ENCODE measurements at places on chromosomes 6 and 20.
A peak's percentile ranks its signal among the peaks of the same experiment; 100 is the strongest.

GRCh38 chr6:155333414-155333813 lies 19.1 kb upstream of the TFB1M start:
- no peak for DNase-seq

DNA sequence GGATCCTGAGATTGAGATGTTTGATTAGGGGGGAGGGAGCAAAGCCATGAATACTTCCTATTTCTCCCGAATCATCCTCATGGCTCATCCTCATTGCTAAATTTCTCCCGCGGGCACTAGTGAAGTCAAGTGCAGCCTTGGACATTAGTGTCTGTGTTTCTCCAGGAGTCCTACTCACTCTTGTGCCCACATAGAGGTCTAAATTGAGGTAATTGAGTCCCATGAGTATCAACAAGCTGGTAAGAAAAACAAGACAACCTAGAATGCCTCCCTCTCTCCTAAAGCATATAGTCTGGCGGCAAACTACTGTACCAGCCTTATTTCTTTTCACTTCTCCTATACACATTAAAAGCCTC lies 420 bp downstream of the CENPQ start:
- no peak for DNase-seq

DNA sequence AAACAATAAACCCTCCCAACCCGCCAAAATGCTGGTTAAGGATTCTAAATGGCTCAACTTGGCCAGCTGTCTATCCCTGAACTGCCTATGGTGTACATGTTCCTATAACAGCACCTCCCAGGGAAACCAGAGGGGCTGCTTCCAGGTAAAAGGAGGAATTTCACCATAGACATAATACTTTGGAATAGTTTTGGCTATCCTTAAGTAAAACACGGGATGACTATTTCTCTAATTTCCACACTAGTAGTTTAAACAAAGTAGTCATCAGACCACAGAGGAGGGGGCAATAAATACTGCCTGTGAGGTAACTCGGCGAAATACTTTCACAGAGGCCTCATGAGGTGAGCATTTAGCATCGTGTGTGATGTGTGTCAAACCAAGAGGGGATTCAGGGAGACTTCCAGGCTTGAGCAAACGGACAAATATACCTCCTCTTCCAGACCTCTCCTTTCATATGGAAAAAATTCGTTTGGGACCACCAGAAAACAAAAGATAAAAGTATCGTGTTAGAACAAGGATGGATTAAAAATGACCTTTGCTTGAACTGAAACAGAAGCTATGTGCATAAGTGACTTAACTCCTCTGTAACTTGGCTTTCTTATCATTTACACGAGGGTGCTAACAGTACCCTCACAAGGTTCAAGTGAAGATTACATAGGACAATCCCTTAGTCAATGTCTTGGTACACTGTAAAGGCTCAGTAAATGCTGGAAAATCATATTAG lies 1.0 kb upstream of the XRN2 start:
- peak; percentile 59 for DNase-seq

GRCh38 chr6:34657307-34657978 lies 39.1 kb downstream of the ILRUN start:
- peak; percentile 98 for DNase-seq

DNA sequence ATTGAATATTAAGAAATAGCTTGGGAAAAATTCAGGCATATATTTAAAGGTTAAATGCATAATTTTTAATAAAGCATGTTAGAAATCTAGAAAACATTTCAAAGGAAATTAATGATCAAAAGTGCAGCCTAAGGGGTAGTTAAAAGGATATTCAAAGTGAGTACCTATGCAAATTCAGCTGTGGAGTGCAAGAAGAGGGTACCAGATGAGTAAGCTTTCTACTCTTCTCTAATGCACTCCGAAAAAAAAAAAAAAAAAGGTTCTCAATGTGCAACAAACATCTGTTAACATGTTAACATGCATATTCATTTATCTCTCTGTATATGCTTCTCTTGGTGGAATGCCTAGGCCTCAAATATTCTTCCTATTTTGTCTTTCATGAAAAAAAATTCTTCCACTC lies 32.0 kb upstream of the KATNA1 start:
- DNase-seq = no peak

DNA sequence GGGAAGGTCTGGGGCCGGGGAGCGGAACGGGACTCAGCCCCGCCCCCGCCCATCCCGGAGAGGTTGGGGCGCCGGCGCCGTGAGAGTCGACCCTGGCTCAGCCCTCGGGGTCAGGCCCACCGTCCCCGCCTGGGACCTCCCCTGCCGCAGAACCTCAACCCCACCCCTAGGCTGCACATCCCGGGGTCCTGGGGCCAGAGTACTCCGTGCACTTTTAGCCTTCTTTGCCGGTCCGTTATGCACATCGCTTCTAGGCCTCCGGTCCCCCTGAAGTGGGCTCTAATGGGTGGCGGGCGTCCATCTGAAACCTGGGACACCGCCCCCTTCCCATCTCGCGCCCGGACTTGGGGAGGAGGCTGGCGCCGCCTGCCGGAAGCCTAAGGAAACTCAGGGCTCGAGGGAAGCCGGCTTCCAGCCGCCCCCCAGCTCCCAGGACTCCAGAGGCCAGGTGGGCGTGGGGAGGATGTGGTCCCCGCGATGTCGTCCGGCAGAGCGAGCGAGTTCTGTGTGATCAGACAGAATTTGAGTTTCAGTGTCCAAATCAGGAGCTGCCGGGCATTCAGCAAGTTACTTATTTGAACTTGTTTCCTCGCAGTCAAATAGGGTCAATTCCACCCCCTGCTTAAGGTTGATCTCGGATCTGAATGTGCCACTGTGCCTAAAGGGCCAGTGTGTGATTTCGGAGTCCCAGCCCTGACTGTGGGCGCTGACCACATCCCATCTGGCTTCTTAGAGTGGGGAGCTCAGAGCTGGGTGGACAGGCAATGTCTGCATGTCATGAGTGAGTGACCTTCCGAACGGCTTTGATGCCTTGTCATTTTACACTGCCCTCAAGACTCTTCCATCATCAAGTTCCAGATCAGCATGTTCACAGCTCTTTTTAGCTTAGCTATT lies 47.6 kb downstream of the CPXM1 start:
- peak; percentile 43 for DNase-seq

DNA sequence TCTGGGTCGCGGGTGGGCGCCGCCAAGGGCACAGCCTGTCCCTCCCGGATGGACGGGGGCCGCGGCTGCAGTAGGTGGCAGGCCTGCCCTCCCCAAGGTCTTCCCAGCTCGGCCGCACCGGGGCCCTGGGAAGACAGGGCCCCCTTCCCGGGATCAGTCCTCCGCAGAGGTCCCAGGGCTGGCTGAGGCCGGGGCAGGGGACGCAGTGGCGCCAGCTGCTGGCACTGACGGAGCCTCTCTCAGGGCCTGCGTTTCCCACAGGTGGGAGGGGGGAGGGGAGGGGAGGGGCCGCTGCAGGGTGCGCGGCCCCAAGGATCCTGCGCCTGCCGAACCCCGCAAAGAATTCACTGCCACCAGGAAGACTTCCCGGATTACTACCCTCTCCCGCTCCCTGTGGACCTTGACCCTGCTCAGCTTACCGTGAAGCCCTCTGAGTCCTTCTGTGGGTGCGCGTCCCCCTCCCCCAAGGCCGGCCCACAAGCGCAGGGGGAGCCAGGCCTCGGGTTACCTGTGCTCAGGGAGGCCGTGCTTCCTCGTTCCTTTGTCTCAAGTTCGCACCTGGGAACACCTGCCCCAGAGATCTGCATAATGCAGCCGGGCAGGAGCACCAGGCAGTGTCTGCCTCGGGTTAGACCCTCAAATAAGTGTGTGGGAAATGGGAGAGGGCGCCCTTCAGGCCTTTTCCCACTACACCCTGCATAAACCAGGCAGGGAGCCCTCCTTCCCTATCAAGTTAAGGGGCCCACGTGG lies 5.1 kb downstream of the LZTS3 start:
- DNase-seq = peak; percentile 90

DNA sequence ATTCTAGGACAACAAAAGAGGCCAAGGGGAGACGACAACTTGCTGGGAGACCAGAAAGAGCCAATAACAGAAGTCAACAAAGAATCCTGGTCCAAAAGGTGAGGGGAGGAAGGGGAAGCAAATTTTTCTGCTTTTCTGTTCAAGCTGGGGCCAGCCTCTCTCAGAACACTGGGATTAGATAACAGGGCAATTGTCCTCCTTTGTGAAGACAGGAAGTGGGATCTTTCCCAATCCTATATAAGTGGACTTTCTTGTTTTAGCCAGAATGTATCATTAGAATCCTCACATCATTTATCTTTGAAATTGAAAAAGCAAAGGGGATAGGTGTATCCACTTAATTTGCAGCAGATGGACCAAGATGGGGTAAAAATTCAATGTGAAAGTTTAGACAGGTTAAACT lies 101.2 kb upstream of the COL21A1 start:
- DNase-seq = no peak

GRCh38 chr6:136153707-136154375 lies 96.3 kb downstream of the MTFR2 start:
- no peak for DNase-seq

DNA sequence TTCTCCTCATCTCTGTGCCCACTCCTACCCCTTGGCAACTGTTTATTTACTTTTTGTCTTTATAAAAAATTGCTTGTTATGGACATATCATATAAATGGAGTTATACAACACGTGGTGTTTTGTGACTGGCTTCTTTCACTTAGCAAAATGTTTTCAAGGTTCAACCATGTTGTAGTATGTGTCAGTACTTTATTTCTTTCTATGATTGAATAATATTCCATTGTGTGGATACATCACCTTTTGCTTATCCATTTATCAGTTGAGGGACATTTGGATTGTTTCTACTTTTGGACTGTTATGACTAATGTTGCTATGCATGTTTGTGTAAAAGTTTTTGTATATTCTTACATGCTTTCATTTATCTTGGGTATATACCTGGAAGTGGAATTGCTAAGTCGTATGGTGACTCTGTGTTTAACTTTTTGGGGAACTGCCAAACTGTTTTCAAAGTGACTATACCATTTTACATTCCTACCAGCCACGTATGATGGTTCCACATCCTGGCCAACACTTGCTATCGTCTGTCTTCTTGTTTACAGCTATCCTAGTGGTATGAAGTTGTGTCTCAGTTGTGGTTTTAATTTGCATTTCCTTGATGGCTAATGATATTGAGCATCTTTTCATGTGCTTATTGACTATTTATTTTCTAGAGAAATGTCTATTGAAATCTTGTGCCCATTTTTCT lies 84.4 kb downstream of the SLX4IP start:
- DNase-seq = peak; percentile 9

DNA sequence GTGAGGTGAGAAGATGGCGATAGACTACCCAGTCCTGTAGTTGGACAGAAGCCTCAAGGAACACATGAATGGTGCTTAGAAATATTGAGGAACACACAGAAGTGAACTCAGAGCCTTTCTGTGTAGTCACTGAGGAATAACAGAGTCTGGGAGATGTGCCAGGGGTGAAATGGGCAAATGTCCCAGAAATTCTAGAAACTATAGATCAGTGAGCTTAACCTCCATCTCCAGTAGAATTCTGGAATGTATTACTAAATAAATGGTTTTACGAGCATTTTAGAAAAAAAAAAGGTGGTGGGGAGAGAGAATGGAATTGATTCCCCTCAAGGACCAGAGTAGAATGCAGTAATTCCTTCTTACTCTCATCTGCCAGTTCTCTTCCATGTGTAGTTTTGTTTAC lies 380.0 kb downstream of the LMBRD1 start:
- DNase-seq = no peak

DNA sequence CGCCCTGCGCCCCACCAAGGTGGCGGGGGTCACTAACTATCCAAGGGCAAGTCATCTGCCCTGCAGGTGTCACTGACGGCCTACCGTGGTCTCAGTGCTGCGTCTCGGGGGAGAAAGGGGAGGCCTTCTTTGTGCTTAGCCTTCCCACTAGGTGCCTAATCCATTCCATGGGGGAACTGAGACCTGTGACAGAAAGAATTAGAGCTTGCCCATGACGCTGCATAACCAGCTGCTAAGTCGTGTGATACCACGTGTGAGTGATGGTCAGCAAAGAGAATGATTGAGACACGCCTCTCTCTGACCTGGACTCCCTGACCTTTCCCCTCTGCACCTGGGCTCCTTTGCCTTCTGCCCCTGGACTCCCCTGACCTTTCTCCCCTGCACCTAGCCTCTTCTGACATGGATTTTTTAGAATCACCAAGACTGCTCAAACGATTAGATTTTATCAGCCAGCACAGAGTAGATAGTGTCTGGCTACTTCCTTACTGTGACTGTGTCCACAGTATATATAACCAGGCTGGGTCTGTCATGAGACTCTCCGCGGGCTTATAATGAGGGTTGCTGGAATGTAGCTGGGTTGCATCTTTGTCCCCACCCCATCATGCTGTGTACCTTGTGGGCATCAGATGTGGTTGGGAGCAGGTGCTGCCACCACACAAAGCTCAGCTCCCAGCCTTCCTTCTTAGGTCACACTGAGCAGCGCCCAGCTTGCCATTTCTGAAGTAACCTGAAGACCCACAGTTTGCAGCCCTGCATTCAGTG lies 140.6 kb downstream of the TMEM242 start:
- DNase-seq = no peak

- peak; percentile 27 for DNase-seq
These were observed 43.4 kb downstream of the RALY start for GRCh38 chr20:34037121-34037520.

- no peak for DNase-seq
These were observed 26.4 kb upstream of the SIRPA start for GRCh38 chr20:1868856-1869255.

DNA sequence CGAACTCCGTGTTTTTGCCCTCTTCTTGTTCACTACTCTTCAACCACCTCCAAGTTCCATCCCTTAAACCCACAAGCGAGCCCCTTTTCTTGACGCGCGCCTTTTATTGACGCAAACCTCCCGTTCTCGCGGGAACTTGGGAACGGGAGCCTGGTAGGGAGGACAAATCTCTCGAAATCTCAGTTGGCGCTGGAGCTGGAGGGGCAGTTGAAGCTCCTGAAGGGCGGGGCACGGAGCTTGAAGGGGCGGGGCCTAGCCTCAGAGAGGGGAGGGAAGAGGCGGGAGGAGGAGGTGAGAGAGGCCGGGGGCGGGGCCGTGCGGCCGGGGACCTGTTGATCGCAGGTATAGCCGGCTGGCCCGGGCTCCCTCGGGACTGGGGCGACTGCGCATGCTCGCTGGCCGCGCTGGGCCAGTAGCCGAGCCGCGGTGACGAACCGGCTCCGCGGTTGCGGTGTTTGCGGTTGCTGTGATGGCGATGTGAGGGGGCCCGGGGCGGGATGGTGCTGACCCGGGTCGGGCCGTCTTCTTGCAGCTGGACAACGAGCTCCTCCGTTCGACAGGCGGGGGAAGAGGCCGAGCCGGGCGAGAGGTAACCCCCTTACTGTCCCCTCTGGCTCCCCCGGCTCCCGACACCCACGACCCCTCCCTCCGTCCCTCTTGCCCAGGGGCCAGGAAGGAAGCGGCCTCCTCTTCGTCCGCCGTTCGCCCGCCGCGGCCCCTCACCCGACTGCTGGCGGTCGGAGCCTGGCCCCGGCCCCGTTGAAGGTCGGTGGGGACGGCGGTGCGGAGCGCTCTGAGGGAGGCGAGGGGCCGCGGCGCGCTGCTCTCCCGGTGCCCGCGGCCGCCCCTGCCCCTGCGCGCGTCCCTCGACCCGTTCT lies at the start of gene FAM135A:
FAM135A (plus strand) TSS at position 395 of the 878 bp plus-strand sequence. CDS start 14,835 bp downstream, outside the sequence.
- DNase-seq = peak; percentile 99

GRCh38 chr20:38082894-38083293 lies 49.3 kb downstream of the RPRD1B start:
- no peak for DNase-seq

- DNase-seq = peak; percentile 62
These were observed 133.0 kb upstream of the FLRT3 start for GRCh38 chr20:14470231-14470899.

GRCh38 chr6:104814743-104815142 lies 45.0 kb downstream of the HACE1 start:
- no peak for DNase-seq

GRCh38 chr6:127471379-127472255 lies 12.4 kb upstream of the KIAA0408 start:
- DNase-seq = no peak

- DNase-seq = peak; percentile 86
These were observed 458 bp upstream of the ARMC12 start for GRCh38 chr6:35736253-35736894.

All from small intestine (tissue), 16 donors.